LHCN-M2 (cell line): ENCODE measurements at places on chromosomes 13 and 19. TPM values are rescaled to one million over a fixed set of nuclear protein-coding genes. Genes with fewer than 3 reads are reported as not detected.
A peak's percentile ranks its signal among the peaks of the same experiment; 100 is the strongest.

GRCh38 chr13:90675129-90675528, 672.4 kb upstream of the MIR17HG start:
- peak; percentile 2 for DNase-seq

DNA sequence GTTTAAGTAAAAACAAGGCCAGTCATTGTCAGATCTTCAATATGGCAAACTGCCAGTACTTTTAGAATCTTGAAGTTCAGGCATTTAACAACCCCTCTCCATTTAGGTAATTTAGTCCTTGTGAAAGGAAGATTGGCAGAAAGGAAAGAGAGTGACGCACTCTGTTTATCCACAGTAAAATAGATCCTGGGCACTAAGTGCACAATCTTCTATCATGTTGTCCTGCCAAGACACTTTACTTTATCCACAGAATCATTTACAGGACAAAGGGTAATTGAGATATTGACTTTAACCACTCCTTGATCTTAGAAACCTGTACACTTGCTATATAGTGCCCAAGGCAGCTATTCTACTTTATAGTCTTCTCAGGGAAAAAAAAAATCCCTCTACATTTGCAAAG, 786.4 kb upstream of the SLITRK1 start:
- no peak for DNase-seq

DNA sequence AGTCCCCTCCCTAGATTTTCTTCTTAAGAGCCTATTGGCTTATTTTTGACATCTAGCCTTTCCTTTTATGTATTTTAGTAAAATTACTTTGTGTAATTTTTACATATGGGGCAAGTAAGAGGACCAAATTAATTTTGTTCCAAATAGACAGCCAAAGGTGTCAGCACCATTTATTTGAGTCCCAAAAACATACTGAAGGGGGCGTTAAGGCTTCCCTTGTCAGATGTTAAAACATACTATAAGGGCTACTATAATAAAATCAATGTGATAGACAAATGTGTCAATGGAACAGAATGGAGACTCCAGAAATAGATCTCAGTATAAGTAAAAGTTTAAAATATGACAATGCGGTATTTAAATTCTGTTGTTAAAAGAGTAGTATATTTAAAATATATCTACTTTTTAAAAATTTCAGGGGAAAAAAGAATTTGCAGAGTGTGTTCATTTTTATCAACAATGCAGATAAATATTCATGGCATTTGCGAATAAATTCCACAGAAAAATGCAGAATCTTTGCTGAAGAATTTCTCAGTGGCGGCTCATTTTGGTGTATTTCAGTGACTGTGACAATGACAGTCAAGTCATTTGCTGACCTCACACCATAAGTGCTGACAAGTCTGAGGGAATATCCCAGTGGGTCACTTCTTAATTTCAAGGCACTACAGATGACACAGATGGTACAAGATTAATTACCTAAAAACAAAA, 133.7 kb downstream of the MTUS2 start:
- DNase-seq = no peak

Gene ACP5
- total RNA-seq = 0.34 and 0.38 TPM in 2 replicates

Gene ZNF677
- total RNA-seq = 4.2 and 6.7 TPM in 2 replicates

Gene TMEM150B
- total RNA-seq = not detected in 2 replicates

Gene ZNF649
- 8.7 and 9.1 TPM in 2 replicates for total RNA-seq

DNA sequence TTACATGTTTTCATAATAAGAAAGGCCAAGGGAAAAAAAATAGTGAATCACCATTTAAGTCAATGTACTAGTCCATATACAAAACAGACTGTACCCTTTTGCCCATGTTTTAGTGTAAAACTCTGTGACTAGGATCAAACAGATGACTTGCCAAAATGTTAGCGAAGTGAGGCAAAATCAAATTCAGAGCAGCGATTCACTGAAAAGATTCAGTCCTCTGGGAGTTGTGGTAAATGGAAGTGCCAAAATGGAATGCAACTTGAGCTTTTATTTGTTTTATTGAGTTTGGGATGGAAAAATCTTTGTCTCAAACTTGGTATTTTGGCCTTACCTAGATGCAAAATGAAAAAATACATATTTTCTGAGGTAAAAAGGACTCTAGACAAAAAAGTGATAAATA, 9.1 kb downstream of the CDADC1 start:
- peak; percentile 56 for DNase-seq

GRCh38 chr13:76733671-76734070, 152.5 kb downstream of the KCTD12 start:
- no peak for DNase-seq

Gene CC2D1A
- total RNA-seq = 19.2 and 21.0 TPM in 2 replicates

GRCh38 chr19:12720851-12721655, 2.7 kb downstream of the TNPO2 start:
- peak; percentile 46 for DNase-seq

Gene USHBP1
- total RNA-seq = not detected in 2 replicates

- no peak for DNase-seq
Measured at GRCh38 chr13:28046981-28047380, 53.4 kb downstream of the FLT3 start.

GRCh38 chr19:41249707-41250423, 14.3 kb upstream of the HNRNPUL1 start:
- DNase-seq = no peak

GRCh38 chr19:18294467-18294864, 13.0 kb upstream of the JUND start:
- DNase-seq = no peak

DNA sequence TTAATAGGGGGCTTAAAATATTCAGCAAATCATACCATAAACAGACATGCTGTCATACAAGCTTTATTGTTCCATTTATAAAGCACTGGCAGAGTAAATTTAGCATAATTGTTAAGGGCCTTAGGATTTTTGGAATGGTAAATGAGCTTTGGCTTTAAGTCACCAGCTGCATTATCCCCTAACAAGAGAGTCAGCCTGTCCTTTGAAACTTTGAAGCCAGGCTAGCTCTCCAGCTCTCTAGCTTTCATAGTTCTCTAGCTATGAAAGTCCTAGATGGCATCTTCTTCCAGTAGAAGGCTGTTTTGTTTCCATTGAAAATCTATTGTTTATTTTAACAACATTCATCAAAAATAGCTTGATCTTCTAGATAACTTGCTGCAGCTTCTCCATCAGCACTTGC, 420.8 kb upstream of the GPC6 start:
- DNase-seq = no peak

Gene CEACAM3
- not detected in 2 replicates for total RNA-seq

DNA sequence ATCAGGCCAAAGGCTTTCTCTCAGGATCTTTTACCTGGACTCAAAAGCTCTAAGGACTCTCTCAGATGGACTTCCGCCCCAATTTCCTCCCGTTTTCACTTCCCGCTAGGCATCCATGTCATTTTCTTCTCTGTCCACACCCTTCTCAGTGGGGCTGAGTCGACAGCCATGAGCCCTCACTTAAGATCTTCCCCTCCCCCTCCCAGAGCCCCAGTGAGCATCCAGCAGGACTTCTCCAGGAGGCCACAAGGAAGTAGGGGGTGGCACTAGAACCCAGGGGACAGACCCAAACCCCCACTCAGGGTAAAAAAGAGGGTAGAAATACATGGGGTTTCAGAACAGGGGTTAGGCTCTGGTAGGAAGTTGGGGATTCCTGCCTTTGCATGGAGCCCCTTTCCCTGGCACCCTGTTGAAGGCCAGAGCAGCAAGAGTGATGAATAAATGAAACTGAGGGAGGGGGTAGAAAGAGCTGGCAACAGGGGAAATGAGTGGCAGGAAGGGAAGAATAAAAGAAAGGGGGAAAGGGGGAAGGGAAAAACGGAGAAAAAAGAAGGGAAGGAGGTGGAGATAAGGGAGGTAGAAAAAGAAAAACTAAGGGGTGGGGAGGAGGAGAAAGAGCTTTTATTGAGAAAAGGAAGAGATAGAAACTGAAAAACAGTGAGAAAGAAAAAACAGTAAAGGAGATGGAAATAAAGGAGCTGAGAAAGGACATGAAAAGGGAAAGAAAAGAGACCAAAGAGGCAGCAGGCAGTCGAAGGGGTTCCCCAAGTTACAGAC, 42.3 kb downstream of the DEDD2 start:
- no peak for DNase-seq

DNA sequence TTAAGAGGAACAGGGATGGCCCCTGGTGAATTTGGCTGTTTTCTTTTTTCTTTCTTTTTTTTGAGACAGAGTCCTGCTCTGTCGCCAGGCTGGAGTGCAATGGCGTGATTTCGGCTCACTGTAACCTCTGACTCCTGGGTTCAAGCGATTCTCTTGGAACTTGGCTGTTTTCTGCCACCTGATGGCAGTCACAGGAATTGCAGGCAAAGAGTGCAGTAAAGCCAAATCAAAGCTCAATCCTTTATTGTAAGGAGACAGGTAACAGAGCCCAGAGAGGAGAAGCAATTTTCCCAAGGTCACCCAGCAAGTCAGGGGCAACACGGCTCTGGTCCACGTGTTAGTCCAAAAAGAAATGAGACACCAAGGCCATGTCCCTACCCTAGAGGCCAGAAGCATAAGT, 6.2 kb downstream of the TINCR start:
- no peak for DNase-seq

- DNase-seq = no peak
Measured at GRCh38 chr13:97492257-97492656, 58.3 kb downstream of the RAP2A start.

GRCh38 chr13:59016250-59016649, 1147.5 kb downstream of the DIAPH3 start:
- DNase-seq = no peak

Gene KLK1
- total RNA-seq = not detected in 2 replicates

DNA sequence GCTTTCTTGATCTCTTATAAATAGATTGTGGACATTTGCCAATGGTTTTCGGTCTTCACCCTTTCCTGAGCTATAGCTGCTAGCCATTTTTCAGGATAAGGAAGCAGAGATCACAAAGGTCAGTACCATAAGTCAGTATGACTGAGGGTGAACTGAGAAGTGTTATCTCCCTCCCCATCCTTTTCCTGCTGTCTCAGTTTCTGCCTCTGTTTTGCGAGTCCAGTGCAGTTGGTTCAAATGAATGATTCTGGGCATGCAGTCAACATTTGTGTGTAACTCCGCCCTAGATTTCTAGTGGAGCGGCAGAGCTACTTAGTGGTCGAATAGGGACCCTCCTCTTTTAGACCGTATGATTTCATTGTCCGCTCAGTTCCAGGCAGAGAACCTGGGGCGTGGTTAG, 460.8 kb upstream of the ARGLU1 start:
- DNase-seq = no peak

DNA sequence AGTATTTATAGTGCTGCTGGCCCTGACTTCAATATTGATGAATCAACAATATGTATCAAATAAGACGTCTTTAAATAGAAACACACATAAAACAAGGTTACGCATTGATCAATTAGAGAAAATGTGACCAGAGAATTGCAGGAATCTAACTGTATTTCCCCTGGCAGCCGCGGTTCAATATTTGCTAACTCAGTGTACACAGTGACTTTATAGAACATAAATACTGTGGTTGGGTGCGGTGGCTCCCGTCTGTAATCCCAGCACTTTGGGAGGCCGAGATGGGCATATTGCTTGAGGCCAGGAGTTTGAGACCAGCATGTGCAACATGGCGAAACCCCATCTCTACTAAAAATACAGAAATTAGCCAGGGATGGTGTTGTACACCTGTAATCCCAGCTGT, 22.8 kb upstream of the UPF3A start:
- no peak for DNase-seq

GRCh38 chr13:59281453-59281852, 882.3 kb downstream of the DIAPH3 start:
- no peak for DNase-seq

Gene KLK15
- total RNA-seq = not detected in 2 replicates

DNA sequence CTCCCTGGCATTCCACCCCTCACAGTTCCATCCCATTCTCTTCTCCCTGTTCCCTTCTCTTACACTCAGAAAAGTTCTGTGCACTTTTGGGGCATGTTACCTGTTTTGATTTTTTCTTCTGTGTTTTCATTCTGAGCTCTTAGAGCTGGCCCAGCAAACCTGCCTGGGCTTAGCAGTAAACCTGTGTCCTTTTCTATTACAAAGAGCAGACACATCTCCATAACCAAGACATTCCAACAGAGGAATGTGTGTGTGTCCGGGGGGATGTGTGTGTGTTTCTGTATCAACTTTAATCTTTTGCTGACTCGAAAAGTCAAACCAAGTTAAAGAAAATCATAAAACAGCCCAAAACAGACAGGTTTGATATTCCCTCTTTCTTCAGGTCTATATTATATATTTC, 49.1 kb upstream of the SOX21 start:
- no peak for DNase-seq

Gene DNAJC15
- total RNA-seq = 7.2 and 9.8 TPM in 2 replicates

Gene LGALS14
- not detected in 2 replicates for total RNA-seq

- DNase-seq = no peak
Measured at GRCh38 chr13:52638666-52639328, 3.4 kb upstream of the HNRNPA1L2 start.

GRCh38 chr19:40143612-40144011, 47.6 kb upstream of the MAP3K10 start:
- peak; percentile 74 for DNase-seq

Gene SYT3
- 0.11 TPM in 1 of 2 replicates, not detected in the other for total RNA-seq

- DNase-seq = no peak
Measured at GRCh38 chr19:53809518-53810186, 14.5 kb downstream of the NLRP12 start.

Gene KLK8
- not detected in 2 replicates for total RNA-seq

DNA sequence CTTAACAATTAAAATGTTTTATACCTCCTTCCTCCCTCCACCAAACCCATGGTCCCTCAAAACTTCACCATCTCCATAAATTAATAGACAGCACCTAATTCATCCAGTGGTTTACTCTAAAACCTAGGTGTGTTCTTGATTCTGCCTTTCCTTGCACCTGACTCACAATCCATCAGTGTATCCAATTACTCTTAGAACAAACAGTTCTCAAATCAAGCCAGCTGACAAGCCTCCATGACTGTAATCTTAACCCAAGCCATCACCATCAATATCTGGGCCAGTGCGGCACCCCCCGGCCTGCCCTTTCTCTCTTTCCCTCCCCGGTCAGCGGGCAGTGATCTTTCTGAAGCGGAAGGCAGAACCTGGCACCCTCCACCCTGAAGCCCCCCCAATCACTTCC, 75.6 kb downstream of the TNFRSF19 start:
- no peak for DNase-seq

Gene VSTM2B
- total RNA-seq = not detected in 2 replicates

DNA sequence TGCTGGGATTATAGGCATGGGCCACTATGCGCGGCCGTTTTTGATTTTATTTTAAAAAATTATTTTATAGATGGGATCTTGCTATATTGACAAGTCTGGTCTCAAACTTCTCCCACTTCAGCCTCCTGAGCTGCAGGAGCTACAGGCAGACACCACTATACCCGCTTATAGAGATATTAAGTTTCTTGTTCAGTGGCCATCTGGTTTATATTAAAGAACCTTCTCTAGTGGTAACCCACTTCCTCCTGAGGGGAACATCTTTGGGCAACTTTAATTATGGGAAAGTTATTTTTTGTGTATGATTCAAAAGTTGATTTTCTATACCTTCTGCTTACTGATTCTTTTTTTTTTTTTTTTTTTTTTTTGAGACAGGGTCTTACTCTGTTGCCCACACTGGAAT, 172.7 kb downstream of the KLF5 start:
- DNase-seq = no peak

- DNase-seq = no peak
Measured at GRCh38 chr13:64767054-64767453, 2463.1 kb downstream of the PCDH9 start.
